Left lung (tissue), 14 donors: ENCODE measurements at places on chromosomes 5 and 9. TPM values are rescaled to one million over a fixed set of nuclear protein-coding genes. Genes with fewer than 3 reads are reported as not detected.

JAKMIP2 gene
- 4.4 TPM for total RNA-seq

FOXI1 gene
- not detected for total RNA-seq

SLC45A2 gene
- total RNA-seq = not detected

SLC4A9 gene
- total RNA-seq = not detected

CCL27 gene
- total RNA-seq = not detected
